GM06990 (cell line): ENCODE measurements at places on chromosomes 6 and 20.
A peak's percentile ranks its signal among the peaks of the same experiment; 100 is the strongest.

DNA sequence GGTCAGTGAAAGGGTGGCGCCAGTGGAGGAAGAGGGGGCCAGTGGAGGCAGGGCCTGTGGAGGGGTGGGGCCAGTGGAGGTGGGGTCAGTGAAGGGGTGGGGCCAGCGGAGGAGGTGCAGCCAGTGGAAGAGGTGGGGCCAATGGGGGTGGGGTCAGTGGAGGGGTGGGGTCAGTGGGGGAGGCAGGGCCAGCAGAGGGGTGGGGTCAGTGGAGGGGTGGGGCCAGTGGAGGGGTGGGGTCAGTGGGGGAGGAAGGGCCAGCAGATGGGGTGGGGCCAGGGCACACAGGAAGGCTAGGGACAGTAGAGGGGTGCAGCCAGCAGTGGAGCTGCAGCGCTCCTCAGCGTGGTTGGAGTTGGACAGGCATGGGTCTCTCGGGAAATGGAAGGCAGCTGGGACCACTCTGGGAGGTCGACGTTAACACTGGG lies 18.7 kb downstream of the ADRM1 start:
- DNase-seq, result no peak

DNA sequence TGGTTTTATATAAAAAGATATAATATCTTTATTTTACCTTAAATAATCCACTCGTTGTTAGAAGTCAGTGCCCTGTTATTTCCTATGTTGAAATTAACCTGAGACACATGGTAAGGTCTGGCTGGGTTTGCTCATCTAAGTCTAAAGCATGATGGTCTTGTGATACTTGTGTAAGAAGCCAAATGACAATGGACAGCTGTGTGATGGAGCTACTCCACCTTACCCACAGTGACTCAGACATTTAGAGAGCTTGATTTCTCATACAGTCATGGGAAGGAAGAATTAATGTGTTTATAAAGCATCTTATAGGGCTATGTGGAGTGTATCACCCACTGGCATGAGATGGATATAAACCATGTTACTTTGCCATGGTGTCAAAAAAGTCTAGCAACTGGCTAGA lies 11.7 kb downstream of the CTCFL start:
- no peak for DNase-seq

DNA sequence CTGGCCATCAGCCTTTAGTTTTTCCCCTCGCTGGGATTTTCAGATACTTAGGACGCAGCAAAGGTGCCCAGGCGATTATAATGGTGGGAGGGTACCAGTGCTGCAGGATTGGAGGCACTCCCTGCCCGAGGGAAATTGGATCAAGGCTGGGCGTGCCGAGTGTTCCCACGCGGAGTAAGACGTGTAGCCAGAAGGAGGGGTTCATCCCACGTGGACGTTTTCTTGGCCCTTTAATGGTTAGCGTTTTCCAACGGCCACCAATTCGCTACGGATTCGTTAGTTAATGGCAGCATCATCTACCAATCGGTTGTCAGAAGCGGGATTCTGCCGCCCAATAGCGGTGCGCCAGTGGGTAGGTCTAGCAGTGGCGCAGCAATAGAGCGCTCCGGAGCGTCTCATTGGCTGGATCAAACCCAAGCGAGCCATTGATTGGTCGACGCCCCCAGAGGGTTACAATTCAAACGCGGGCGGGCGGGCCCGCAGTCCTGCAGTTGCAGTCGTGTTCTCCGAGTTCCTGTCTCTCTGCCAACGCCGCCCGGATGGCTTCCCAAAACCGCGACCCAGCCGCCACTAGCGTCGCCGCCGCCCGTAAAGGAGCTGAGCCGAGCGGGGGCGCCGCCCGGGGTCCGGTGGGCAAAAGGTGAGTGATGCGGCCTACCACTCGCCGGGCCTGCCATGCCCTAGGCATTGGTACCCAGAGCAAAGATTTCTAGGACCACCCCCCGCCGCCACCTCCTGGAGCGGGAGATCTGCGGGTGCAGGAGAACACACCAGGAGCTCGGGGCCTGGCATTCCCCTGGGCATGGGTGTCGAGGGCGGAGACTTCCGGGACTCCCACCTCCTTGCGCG lies at the start of gene UBE2C:
UBE2C (plus strand) TSS at position 488 of the 849 bp plus-strand sequence; CDS start at position 540, 52 bp downstream.
- peak; percentile 91 for DNase-seq

DNA sequence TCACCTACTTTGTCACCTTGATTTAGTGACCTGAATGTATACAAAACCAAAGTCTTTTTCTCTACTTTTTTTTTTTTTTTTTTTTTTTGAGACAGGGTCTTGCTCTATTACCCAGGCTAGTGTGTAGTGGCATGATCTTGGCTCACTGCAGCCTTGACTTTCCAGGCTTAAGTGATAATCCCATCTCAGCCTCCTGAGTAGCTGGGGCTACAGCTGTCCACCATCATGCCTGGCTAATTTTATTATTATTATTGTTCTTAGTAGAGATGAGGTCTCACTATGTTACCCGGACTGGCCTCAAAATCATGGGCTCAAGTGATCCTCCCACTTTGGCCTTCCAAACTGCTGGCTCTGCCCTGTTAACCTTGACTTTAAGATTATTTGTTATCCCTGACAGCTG lies 37.5 kb downstream of the CRISP2 start:
- no peak for DNase-seq

GRCh38 chr6:19446570-19446969 lies 390.6 kb upstream of the ID4 start:
- DNase-seq, result no peak
